ENCODE measurements at places on chromosomes 6 and 20.
A peak's percentile ranks its signal among the peaks of the same experiment; 100 is the strongest.

DNA sequence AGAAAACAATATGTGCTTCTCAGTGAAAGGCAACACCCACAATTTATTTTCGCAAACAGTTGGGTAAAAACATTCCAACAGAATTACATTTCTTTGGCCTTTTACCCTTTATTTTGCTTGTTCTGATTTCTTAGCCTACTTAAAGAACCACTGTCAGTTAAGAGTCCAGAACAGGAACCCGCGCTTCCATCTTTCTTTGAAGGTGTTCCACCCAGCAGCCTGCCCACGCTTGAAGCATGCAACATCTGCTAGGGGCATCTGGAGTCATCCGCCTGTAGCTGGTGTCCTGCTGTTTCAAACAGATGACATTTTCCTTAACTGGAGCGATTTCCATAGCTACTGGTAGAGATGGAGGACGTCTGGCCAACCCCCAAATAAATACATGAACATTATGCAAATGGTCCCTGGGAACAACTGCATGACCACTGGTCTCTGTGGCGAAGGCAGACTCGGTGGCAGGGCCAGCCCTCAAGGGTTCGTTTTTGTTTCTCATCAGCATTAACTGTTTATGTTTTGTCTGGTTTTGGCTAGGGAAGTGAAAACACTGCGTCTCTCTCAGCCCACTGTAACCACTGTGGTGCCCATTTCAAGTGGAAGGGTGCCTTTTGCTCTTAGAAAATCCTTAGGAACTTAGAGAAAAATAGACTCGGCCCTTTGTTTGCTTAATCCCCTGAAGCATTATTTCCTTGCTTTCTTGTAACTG, 51.6 kb downstream of the LAMA4 start:
- no peak for DNase-seq

DNA sequence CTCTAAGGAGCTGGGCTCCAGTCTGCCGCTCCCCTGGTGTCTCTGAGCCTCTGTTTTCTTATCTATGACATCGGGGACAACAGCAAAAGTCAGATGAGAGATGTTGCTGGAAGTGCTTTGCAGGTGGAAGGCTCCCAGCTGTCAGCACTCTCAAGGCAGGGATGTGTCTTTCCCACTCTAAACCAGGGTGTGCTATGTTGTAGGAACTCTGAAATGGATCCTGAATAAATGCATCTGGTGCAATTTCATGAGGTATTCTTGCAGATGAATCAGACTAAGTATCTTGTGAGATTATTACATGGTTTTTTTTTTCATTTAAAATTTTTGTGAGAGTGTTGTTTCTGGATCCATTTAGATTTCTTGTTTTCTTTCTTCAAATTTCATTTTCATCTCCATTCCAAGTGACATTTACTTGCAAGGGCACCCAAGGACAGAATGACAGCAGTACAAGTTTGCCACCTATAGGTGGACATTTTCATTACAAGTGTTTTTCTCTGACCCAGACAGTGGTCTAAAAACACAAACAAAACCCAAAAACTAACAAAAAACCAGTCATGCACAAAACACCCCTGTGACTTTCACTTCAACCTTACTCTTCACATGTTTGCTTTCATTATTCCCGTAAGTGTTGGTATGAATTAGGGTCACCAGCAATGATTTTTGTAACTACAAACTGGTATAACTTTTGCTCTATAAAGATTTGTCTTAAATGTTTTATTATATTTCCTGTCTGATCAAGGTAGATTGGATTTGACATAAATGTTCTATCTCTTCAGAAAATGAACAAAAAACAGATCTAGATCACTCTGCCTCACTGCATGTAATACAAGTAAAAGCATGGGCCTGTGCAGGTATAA, 14.7 kb upstream of the SIM1 start:
- peak; percentile 22 for DNase-seq

GRCh38 chr6:36419310-36419709, 23.3 kb downstream of the PXT1 start:
- no peak for DNase-seq

GRCh38 chr6:151905072-151905471, 97.6 kb downstream of the ESR1 start:
- DNase-seq, result no peak

- no peak for DNase-seq
Observed at GRCh38 chr20:34896086-34896621, 19.7 kb downstream of the ACSS2 start.

- DNase-seq, result no peak
Observed at GRCh38 chr6:139625081-139625939, 250.9 kb upstream of the CITED2 start.

- peak; percentile 3 for DNase-seq
Observed at GRCh38 chr6:150894935-150895552, 29.5 kb downstream of the MTHFD1L start.

DNA sequence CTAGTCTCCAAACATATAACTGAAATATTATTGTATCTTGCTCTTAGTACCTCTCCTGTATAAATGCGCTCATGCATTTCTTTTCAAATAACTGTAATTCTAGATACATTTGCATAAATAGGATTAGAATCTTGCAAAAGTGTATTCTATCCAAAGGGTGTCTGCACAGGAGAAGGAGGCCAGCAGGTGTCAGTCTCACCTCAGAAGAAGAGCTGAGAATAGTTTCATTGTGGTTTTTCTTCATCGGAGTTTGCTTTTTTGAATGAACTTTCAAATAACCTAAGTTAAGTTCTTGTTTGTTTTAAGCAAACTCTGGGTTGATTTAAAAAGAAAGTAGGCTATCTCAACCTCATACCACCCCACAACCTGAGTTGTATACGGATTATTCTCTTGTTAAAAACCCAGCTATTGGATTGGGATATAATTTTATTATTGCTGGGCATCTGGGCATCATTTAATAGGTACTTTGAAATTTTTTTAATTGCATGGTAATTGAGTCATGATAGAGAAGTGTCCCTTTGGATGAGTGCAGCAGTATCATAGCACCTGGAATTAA, 125.0 kb upstream of the MLIP start:
- no peak for DNase-seq

GRCh38 chr6:113406048-113406695, 451.0 kb upstream of the MARCKS start:
- no peak for DNase-seq

- no peak for DNase-seq
Observed at GRCh38 chr20:1875762-1876161, 19.4 kb upstream of the SIRPA start.

DNA sequence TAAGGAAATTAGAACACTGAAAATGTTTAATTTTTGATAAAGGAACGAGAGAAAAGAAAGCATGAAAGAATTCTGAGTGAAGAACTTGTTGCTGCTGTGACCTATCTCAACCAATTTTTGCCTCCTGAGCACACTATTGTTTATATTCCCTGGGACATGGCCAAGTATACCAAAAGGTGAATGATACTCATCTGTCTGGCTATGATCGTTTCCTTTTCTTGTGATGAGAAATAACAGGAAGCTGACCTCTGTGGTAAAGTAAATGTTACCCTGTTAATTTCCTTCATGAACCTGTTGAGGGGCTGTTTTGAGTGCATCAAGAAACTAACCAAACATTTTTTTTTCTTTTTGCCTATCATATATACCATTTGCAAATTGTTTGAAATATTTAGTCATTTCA, 69.1 kb downstream of the FIG4 start:
- no peak for DNase-seq

DNA sequence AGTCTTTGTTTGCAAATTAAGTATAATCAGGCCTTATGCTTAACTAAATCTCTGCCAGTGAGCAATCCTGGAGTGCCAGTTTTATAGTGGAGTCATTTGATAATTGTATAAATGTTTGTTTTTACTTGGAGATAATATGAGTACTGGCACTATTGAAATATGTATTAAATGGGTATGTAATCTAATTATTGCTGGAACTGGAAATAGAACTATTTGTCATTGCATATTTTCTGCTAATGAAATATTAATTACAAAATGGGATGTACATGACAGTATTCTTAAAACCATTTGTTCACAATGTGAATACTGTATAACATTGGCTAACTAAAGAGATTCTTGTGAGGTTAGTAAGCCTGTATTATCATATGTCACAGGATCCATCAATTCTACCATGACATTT, 20.5 kb upstream of the LMBRD1 start:
- no peak for DNase-seq

DNA sequence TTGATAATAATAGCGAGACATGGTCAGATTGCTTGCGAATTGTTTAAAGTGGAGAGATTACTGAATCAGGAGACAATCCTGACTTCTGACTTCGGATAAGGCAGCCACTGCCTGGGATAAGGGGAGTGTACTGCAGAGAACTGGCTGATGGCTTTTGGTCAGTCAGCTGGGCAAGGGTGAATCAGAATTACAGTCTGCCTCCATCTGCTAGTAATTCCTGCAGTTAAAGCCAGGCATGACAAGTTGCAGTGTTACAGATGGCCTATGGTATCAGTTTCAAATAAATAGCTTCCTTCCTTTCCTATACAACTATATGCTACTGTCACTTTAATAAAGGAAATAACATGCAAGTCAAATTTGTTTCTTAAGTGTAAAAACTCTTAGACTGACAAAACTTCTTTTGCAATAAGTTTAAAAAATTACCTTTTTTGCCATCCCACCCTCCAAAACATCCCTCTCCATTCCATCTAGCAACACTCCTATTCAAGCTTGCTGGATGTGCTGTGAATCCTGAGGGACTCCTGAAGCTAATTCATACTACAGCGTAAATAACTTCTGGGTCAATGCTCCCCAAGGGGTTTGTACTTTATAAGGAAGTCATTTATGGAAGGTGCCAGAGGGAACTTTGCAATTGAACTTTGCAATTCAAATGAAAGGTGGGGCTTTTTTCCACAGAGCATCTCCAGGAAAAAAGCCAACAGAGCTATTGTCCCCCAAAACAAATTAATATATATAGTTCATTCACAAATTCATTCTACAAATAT, 245.2 kb downstream of the ADGRB3 start:
- DNase-seq, result no peak

GRCh38 chr20:48448666-48449600, 378.9 kb downstream of the PREX1 start:
- no peak for DNase-seq

DNA sequence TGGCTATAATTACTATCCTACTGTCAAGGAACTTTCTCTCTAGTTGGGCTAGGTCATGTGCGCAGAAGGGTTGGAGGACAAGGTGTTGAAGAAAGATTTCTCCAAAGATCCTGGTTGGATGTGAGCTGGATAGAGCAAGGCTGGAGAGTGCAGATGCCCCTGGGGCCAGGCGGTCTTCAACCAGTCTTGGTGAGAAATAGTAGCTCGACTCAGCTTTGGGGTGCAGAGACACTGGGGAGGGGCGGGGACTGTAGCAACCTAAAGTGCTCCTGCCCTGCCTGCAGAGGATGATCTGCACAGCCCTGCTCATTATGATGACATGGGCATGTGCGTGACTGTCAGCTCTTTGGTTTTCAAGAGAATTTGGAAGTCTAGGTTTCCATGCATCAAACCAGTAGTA, 35.9 kb downstream of the PHACTR3 start:
- no peak for DNase-seq

DNA sequence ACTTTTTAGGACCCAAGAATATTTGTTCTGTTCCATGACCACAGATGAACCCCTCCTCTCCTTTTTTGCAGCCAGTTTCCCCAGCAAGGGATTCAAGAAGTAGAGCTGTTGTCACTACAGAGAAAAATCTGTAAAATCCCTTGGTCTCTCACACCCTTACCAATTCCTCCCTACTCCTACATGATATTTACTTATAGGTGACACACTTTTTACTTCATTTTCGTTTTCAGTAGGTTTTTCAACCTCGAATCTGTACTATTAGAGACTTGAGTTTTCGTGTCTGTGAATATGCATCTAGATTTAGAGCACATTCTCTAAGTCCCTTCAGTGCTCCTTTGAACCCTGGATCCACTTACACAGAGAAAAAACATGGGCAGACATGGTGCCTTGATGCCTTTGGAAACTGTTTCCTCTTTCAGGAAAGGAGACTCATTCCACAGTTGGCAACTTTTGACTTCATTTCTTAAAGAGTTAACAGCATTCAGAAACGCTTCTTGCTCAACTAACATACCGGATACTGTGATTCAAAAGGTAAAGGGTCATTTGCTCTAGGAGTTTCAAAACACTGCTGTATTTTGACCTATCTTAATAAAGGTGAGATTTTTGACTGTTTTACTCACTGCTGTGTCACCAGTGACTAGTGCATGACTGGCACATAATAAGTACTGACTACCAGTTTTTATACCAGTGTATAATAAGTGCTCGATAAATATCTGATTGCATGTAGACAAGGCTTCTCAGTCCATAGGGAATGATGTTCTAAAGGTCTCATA, 50.6 kb downstream of the LAMA4 start:
- DNase-seq, result no peak

GRCh38 chr20:49951151-49951550, 15.0 kb downstream of the RNF114 start:
- no peak for DNase-seq

GRCh38 chr6:13183415-13184088, 144.8 kb downstream of the TBC1D7 start:
- DNase-seq, result no peak

DNA sequence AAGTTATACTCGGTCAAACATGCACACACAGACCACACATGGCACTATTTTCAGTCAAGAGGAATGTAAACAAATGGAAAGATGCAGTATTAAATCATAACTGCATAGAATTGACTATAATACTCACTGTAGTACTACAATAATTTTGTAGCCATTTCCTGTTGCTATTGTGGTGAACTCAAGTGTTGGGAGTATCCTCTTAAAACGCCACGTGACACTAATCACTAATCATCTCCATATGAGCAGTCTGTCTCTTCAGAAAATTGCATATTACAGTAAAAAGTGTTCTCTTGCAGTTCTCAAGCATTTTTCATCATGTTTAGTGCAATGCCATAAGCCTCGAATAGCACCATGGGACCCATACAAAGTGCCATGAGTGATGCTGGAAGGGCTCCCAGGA, 258.7 kb upstream of the ID4 start:
- no peak for DNase-seq

GRCh38 chr20:57175397-57176010, 90.9 kb downstream of the BMP7 start:
- no peak for DNase-seq

GRCh38 chr6:138655828-138656227, 117.7 kb upstream of the CCDC28A start:
- no peak for DNase-seq

DNA sequence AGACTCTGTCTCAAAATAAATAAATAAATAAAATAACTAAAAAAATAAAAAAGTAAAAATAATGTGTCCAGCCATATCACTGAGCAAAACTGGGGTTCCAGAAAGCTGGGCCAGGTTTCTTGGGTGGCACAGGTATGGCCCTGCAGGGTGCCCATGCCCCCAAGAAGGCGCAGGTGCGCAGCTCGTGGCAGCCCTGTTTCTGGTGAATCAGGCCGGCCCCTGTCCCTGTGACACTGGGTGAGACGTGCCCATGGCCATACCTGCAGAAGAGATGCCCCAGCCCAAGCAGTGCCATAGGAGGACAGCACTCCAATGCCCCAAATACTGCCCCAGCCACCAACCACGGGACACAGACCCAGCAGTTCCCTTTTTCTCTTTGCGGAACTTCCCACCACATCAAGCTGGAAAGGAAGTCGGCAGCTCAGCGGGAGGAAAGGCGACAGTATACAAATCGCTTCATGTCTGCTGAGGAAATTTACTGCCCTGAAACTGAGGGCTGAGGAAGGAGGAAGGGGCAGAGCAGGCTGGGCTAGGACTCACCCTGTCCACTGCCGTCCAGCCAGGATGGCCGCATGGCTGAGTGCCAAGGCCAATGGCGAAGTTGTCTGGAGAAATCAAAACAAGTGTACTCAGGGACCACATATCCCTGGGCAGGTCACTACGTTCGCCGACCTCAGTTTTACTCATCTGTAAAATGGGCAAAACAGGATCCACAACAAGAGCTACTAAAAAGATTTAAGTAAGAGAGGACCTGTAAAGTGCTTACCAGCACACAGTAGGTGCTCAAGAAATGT, 55.4 kb downstream of the PREX1 start:
- peak; percentile 29 for DNase-seq

GRCh38 chr6:17585766-17586490, 14.2 kb upstream of the FAM8A1 start:
- no peak for DNase-seq

Data from CD4-positive, alpha-beta T cell treated with Interleukin-1 beta for 1 hour (primary cell).